ENCODE measurements at places on chromosomes 6 and 20.

DNA sequence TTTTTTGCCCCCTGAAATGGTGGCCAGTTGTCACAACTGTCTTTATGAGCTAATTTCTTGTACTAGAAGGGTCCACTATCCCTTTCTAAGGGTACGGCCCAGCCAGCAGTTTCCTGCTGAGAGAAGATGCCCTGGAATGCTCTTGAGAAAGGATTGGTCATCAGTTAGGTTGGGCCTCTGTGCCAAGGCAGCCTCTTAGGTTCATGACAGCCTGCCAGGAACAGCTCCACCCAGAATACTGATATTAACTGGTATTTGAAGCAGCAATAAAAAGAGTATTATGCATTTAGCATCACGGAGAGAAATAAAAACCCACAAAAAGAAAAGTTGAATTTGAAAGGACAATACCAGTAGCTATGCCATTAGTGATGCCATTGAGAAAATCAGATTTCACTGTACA lies 9.0 kb upstream of the HINT3 start:
- no peak for DNase-seq

DNA sequence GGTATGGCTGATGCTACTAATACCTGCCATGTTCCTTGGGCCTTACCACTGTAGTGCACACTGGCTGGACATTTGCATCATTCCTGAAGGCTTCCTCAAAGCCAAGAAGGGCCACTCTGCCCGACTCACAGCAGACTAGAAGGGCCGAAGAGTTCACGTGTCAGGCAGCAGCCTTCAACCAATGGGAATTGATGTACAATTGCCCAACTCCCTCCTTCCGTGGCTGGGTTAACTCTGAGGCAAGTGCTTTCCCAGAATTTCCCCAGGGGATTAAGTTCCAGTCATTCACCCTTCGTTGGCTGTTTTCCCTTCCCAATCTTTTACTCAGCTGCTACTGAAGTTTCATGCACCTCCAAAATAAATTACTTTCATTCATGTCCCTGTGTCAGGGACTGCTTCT lies 29.8 kb downstream of the PSMB9 start:
- no peak for DNase-seq

DNA sequence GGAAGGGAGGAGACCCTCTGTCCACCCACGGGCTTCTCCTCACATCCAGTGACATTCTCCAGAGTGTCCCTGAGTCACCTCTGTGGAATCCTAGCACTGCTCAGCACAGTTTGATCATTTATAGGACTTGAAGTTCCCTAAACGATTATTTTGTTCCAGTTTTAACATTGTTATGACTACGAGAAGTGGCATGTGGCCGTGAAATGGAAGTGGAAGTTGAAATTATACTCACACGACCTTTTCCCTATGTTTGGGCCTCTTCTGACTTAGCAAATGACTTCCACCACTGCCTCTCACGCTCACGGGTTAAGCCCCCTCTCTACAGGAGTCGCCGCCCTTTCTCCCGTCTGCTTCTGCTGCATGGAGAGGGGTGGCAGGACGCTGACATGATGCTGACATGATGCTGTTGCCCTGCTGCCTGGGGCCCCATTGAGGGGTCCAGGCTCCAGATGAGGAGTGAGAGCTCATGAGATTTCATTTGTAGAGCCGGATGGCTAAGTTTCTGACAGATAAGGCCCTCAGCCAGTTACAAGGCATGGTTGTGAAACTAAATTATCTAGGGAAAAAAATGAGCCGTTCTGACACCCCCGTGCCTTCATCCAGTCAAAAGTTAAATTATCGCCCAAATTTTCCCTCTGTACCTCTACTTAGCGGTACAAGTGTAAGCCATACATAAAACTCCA lies 153.6 kb upstream of the UST start:
- no peak for DNase-seq

GRCh38 chr6:61977947-61978346 lies 308.1 kb downstream of the KHDRBS2 start:
- DNase-seq: no peak

GRCh38 chr20:59579404-59580145 lies 24.8 kb upstream of the PHACTR3 start:
- no peak for DNase-seq

DNA sequence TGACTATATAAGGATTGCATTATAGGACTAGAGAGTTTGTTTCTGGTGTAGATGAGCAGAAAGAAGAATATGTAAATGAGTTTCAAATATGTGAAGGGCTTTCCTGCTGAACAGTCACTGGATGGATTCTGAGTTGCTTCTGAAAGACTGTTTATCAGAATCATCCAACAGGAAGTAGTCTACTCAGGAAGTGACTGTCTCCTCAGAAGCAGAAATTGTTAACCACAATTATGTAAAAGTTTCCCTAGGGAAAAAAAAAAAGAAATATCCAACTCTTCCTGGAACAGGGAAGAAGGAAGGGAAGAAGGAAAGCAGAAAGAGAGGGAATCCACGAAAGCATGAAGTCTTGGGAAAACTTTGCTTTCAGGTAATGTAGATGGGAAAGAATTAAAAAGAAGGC lies 138.9 kb downstream of the TENT5A start:
- DNase-seq: no peak

- peak; percentile 84 for DNase-seq
Measured at GRCh38 chr20:50169329-50169823, 15.9 kb upstream of the PEDS1 start.

GRCh38 chr6:154502553-154502952 lies 7.9 kb downstream of the CNKSR3 start:
- DNase-seq: no peak

DNA sequence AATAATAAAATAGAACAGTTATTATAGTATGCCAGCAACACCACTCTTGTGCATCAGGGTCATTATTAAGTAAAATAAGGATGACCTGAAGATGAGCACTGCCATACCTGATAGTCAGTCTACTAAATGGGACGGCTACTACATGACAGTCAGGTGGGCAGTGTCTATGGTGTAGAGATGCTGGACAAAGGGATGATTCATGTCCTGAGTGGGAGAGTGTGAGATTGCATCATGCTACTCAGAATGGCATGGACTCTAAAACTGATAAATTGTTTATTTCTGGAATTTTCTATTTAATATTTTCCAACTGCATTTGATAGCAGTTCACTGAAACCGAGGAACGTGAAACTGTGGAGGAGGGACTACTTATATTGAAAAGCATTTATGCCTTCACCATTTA lies 38.8 kb downstream of the SNX9 start:
- no peak for DNase-seq

- DNase-seq: no peak
Measured at GRCh38 chr6:74597266-74597665, 608.6 kb downstream of the COL12A1 start.

DNA sequence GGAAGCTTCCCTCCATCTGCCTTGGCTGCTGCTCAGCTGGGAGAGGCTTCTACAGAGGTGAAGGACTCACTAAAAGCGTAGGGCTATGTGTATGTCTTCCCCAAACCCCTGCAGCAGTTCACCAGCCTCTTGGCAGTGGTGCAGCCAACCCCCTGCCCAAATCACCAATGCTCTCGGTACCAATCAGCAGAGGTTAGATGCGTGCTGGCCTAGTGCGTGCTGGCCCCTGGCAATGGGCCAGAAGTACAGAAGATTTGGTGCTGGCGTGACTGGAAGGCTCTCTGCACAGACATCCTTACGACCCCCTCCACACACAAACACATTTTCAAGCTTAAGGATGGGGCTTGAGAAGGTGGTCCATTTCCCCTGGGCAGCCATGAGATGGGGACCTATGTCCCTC lies 79.0 kb downstream of the MRPL14 start:
- no peak for DNase-seq

- DNase-seq: no peak
Measured at GRCh38 chr6:14849185-14849584, 396.7 kb upstream of the JARID2 start.

GRCh38 chr6:87799651-87800050 lies 97.6 kb upstream of the AKIRIN2 start:
- DNase-seq: no peak

DNA sequence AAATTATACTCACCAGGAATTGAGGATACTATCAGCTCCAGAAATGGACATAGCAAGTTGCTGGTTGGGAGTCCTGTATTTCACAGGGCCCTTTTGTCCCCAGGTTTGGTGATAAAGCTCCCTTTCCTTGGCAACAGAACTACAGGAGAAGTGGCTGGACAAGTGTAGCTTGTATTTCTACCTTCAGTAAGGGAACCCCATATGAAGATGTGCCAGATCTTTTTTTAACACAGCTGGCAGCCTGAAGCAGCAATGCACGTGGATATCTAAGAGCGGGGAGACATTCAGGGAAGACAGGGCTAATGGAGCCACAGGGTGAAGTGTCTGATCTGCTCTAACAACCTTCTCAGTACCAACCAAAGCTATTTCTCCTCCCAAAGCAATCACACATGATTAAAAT lies 373.9 kb upstream of the ID4 start:
- DNase-seq: no peak

DNA sequence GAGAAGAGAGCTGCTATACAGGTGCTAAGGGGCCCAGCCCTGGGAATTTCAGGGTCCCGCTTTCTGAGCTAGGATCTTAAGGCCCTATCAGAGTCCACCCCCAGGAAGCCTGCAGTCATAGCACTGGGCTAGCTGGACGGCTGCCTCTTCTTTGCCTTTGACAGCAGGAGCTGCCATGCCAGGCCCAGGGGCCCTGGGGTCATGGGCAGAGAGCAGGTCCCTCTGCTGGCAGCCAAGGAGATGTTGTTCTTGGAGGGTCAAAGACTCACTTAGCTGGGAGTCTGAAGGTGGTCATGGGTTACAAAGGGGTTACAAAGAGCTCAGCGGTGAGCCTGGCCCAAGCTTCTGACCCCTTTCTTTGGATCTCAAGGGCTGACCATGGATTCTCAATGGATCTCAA lies 52.7 kb downstream of the RPP21 start:
- DNase-seq: no peak

GRCh38 chr6:3530515-3530914 lies 73.7 kb upstream of the SLC22A23 start:
- DNase-seq: no peak

DNA sequence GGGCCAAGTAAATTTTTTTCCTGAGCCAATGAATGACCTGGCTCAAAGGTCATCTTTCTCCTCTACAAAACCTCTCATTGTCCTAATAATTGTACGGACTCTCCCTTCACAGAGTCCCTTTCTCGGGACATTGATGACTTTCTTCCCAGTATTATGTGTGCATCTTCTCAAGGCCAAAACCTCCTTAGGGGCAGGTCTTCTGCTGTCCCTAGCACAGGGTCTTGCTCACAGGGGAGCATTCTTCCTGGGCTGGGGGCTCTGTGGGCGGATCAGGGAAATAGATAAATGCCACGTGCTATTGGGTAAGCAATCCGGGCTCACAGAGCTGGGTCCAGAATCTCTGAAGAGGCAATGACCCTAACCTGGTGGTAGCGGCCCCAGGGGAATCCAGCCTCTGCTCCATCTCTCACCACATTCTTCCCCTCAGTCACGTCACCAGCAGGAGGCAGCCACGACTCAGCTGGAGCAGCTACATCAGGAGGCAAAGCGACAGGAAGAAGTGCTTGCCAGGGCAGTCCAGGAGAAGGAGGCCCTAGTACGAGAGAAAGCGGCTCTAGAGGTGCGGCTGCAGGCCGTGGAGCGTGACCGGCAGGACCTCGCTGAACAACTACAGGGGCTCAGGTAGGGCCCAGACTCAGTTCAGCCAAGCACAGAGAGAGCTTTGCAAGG lies 23.5 kb downstream of the CEP250 start:
- no peak for DNase-seq

- no peak for DNase-seq
Measured at GRCh38 chr6:150056916-150057315, 12.0 kb downstream of the ULBP3 start.

GRCh38 chr6:67640484-67640883 lies 994.6 kb upstream of the ADGRB3 start:
- DNase-seq: no peak

GRCh38 chr6:56087421-56087820 lies 160.0 kb downstream of the COL21A1 start:
- DNase-seq: no peak

- DNase-seq: no peak
Measured at GRCh38 chr6:119612176-119612891, 262.8 kb upstream of the MAN1A1 start.

DNA sequence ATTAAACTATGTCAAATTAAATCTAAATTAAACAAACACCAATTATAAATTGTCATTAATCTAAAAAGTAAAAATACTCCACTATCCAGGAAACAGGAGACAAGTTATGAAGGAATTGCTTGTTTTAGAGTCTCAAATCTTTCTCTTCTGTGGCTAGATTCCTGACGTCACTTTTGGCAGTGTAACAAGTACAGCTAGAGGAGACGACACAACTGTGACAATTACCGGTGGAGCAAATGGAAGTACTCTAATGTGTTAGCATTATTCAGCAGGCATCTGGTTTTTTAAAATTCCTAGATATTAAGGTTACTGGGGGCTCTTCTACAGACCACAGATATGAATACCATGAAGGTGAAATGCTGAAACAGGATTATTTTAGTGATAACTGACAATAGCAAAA lies 1042.7 kb downstream of the EPHA7 start:
- no peak for DNase-seq

DNA sequence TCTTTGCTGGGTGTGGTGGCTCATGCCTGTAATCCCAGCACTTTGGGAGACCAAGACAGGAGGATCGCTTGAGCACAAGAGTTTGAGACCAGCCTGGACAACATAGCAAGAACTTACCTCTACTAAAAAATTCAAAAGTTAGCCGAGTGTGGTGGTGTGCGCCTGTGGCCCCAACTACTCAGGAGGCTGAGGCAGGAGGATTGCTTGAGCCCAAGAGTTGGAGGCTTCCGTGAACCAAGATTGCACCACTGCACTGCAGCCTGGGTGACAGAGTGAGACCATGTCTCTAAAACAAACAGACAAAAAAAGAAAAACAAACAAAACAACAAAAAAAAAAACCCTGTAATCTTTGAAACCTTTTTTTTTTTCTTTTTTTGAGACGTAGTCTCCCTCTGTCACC lies 67.5 kb downstream of the CAP2 start:
- no peak for DNase-seq

DNA sequence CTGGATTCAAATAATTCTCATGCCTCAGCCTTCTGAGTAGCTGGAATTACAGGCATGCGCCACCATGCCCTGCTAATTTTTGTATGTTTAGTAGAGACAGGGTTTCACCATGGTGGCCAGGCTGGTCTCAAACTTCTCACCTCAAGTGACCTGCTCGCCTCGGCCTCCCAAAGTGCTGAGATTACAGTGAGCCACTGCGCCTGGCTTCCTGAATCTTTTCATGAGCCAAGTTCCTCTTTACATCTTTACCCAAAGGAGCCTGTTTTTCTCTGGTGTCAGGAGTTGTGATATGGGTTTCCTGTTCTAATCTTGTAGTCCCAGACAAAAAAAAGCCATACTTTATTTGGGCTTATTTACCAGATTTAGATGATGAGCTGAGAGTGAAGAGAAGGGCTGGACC lies 34.4 kb downstream of the PCNA start:
- no peak for DNase-seq

DNA sequence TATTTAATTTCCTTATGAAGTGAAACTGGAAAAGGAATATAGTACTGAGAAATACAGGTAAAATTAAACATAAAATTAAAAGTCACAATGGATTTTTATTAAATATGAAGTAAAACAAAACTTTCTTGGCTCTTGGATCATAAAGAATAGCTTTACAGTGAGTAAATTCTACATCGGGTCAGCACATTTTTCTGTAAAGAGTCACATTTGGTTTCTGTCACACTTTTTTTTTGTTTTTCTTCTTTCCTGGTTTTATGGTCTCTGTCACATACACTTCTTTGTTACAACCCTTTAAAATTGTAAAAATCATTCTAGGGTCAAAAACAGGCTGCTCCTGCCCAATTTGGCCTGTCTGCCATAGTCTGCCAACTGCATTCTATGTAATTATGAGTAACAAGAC lies 254.4 kb upstream of the POU3F2 start:
- no peak for DNase-seq

Measured in stimulated activated naive CD8-positive, alpha-beta T cell treated with anti-CD3 and anti-CD28 coated beads, Interleukin-15, Interleukin-2, amounts not matched to agents 100 U/mL and 50 U/mL, for 24 hours (primary cell).